ENCODE measurements at places on chromosomes 12 and 14.

GRCh38 chr14:78358591-78358990 is 188.4 kb downstream of the NRXN3 start:
- DNase-seq, result no peak

GRCh38 chr14:72692696-72693095 is 201.2 kb downstream of the DPF3 start:
- no peak for DNase-seq

GRCh38 chr12:50066402-50066801 is 9.0 kb downstream of the ASIC1 start:
- DNase-seq, result peak; percentile 48

DNA sequence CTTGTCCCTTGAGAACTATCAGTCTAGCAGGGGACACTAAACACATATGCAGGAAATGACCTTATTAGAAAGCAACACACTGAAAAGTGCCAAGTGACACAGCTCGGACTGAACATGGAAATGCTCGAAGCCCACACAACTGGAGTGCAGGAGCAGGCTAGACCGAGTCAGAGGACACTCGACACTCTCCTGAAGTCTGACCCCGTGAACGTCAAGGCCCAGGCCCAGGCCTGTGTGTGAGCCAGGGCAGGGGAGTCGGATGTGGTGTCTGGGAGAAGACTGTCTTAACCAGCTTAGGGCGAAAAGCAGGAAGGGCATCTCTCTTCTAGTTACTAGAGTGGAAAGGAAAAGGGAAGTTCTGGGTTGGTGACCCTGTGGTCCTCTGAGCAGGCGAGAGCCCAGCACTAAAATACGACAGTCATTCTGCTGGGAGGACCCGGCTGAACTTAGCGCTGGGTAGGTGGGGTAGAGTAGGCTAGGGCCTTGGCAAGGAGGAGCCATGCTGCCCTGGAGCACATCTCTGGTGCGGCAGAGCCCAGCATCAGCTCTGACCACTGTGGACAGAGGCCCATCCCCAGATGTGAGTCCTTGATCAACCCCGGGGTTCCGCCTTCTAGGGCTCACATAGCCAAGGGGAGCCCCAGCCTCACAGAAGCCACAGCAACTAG is 93.0 kb downstream of the NTF3 start:
- DNase-seq, result no peak

DNA sequence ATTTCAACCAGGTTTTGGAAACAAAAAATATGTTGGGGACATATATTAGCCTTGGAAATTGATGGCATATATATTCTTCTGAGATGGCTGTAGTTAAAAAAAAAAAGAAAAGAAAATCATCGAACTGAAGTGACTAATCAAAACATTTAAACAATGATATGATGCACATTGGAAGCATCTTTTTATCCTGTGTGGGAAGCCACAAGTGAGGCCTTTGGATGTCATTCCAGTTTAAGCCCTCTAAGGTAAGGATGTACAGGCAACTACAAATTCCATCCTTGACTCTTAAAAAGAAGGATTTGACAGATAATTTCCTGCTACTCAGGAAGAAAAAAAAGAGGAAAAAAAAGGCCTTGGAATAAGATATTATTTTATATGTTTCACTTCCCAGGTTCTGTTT is 9.6 kb upstream of the PTPRB start:
- peak; percentile 70 for DNase-seq

GRCh38 chr12:80226576-80226975 is 127.2 kb downstream of the OTOGL start:
- peak; percentile 71 for DNase-seq

- no peak for DNase-seq
Observed at GRCh38 chr12:107510211-107510610, 175.4 kb upstream of the PWP1 start.

DNA sequence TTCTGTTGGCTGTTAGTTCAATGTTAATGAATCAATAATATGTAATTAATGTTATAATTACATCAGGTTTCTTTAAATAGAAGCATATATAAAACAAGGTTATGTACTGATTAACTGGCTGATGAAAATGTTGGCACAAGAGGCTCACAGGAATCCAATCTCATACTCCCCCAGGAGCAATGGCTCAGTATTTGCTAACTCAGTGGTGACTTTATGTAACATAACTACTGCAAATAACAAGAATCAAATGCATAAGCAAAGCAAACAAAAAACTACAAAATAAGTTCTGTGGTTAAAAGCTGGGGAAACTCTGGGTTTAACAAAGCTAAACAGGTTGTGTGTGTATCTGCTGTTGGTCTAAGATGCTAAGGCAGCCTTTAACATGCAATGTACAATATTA is 27.7 kb upstream of the BBS10 start:
- no peak for DNase-seq

- DNase-seq, result no peak
Observed at GRCh38 chr14:61255968-61256367, 25.2 kb downstream of the TMEM30B start.

- no peak for DNase-seq
Observed at GRCh38 chr12:89789862-89790261, 81.2 kb upstream of the ATP2B1 start.

DNA sequence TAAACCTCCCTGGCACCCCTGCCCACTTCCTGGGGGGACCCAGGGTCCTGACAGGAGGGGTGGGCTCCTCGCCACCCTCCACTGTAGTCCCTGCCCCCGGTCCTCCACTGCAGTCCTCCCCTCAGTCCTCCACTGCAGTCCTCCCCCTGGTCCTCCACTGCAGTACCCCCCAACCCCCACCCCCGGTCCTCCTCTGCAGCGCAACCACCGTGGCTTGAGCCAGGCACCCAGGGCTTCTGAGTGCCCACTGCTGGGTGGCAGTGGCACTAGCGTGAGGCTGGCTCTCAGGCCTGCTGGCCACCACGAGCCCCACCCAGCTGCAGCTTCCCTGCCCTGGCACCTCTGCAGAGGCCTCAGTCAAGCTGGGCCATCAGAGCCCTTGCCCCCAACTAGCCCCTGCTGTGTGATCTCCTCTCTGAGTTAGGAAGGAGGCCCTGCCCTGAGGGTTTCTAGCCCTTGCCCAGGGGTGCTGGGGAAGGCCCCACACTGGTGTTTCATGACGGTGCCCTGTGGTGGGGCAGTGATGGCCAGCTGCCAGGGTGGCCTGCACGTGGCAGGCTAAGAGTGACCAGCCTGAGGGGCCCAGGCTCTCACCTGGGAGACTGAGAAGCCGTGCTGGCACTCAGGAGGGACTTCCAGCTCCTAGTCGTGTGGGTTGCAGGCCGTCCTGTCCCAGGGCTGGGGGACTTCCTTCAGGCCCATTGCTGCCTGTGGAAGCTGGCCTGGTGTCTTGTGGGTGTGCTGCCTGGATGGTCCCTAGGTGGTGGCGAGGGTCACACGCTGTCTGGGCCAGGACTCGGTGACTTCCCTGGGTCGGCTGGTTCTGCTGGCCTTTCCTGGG is 9.7 kb downstream of the CEP170B start:
- no peak for DNase-seq

GRCh38 chr14:90060965-90061684 is 669 bp upstream of the KCNK13 start:
- no peak for DNase-seq

Data from A172 (cell line).